H9 (cell line): ENCODE measurements at places on chromosomes 3 and 15. TPM values are rescaled to one million over a fixed set of nuclear protein-coding genes. Genes with fewer than 3 reads are reported as not detected.

Gene CILP
- 0.04 TPM in 1 of 2 replicates, not detected in the other for total RNA-seq

DNA sequence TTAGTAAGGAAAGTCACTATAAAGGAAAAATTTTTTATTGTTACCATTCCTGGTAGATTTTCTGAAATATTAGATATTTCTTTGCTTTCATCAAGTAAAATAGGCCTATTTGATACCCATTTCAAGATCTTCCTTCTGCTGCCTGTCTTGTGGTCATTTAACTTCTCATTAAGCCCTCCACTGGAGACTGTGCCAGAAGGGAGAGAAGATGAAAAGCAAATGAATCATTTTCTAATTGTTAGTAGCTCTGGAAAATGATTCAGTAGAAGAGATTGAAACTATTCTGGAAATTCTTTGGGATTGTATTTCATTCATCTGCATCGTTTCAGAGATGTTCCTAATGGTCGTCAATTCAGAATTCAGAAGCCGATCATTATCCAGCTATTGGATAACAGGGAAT is 3.2 kb downstream of the KCTD6 start:
- DNase-seq: no peak
- peaks cover 14% of the 10 kb centered on the region for H3K36me3 ChIP-seq
- no peak overlapping the region for H3K27ac ChIP-seq
- H3K4me1 ChIP-seq: peaks cover 10% of the 10 kb centered on the region

Gene SLITRK3
- total RNA-seq: 0.48 and 0.50 TPM in 2 replicates

DNA sequence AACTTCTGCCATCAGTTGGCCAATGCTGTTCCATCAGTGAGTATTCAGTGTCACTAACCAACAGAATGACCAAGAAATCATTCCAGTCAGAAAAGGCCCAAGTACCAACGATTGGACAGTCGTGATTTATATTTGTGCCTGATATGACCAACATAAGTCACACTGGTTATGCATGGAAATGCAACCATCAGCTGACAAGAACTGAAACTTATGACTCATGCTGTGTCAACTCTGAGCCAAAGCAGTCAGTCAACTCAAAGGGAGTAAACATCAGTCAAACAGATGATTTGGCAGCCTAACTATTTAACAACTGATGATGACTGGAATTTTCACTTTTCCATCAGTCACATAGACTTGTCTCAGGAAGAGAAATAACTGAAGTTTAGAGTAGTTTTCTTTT is 142.4 kb downstream of the ANXA2 start:
- no peak overlapping the region for H3K27ac ChIP-seq
- no peak for DNase-seq
- no peak overlapping the region for H3K4me3 ChIP-seq

Gene TMEM158
- total RNA-seq: 29.1 and 30.3 TPM in 2 replicates

Gene CYP8B1
- not detected in 2 replicates for total RNA-seq

DNA sequence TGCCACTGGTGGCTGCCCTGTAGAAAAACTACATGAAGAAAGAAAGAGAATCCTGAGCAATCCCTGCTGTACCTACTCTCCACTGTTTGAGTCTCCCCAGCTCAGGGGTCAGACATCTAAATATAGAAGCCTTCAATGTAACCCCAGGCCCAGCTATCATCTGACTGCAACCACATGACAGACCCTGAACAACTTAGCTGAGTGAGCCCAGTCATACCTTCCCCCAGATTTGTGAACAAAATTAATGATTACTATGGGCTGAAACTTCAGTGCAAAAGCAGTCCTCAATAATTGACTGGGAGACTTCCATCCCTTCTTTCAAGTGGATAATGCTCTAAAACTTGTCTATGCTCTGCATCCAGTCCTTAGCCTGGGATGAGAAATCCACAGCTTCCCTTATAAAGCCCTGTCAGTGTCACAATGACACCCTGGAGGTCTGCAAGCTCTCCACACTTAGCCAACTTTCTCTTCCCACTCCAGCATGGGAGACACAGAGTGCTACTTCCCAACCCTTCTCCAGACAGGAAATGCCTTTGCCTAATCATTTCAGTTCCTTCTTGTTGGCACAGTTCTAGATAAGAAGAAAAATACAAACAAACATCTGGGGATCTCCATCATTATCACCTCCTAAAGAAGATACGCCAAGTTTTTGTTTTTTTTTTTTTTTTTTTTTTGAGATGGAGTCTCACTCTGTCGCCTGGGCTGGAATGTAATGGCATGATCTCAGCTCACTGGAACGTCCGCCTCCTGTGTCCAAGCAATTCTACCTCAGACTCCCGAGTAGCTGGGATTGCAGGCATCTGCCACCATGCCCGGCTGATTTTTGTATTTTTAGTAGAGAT is 198.5 kb upstream of the GADL1 start:
- DNase-seq: no peak
- H3K27ac ChIP-seq: no peak overlapping the region
- H3K4me1 ChIP-seq: no peaks in the 10 kb centered on the region; the same call in 1 of the 2 replicates
- no peaks in the 10 kb centered on the region for H3K36me3 ChIP-seq
- H3K4me3 ChIP-seq: no peak overlapping the region

GRCh38 chr3:5929027-5929426 is 741.5 kb downstream of the EDEM1 start:
- DNase-seq: peak; percentile 26
- H3K4me3 ChIP-seq: no peak overlapping the region
- no peaks in the 10 kb centered on the region for H3K36me3 ChIP-seq
- no peaks in the 10 kb centered on the region for H3K4me1 ChIP-seq
- H3K27me3 ChIP-seq: no peaks in the 10 kb centered on the region

DNA sequence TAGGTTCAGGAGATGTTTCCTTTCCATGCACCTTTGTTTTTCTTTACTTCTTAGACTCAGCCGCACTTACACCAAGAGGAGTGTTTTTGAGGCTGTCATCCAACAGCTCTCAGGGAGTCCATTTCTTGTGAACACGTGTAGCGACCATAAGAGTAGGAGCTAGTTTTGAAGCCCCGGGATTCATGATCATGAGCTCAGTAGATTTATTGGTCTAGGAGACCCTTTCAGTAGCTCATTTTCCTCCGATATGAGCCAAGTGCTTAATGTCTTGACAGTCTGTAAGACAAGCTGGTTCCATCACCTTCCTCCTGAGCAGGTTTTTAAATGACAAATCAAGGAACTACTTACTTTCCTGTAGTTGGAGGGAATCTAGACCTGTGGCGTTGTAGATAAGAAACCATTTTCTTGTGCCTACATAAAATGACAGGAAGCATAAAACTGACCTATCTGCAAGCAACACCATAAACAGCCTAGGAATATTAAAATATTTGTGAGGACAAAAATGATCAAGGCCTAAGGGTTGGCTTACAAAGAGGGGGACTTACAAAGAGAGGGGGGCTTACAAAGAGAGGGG is 172.6 kb upstream of the BHLHE40 start:
- no peak overlapping the region for H3K4me3 ChIP-seq
- no peak overlapping the region for H3K27ac ChIP-seq
- no peaks in the 10 kb centered on the region for H3K27me3 ChIP-seq
- no peaks in the 10 kb centered on the region; the same call in 2 of the 3 replicates for H3K36me3 ChIP-seq

Gene TMCO5A
- not detected in 2 replicates for total RNA-seq

Gene TMEM212
- total RNA-seq: not detected in 2 replicates

GRCh38 chr15:81633889-81634288 is 259.9 kb upstream of the TMC3 start:
- no peaks in the 10 kb centered on the region for H3K4me1 ChIP-seq
- H3K36me3 ChIP-seq: peaks cover 2% of the 10 kb centered on the region
- no peak for DNase-seq
- no peak overlapping the region for H3K27ac ChIP-seq
- no peak overlapping the region for H3K4me3 ChIP-seq

DNA sequence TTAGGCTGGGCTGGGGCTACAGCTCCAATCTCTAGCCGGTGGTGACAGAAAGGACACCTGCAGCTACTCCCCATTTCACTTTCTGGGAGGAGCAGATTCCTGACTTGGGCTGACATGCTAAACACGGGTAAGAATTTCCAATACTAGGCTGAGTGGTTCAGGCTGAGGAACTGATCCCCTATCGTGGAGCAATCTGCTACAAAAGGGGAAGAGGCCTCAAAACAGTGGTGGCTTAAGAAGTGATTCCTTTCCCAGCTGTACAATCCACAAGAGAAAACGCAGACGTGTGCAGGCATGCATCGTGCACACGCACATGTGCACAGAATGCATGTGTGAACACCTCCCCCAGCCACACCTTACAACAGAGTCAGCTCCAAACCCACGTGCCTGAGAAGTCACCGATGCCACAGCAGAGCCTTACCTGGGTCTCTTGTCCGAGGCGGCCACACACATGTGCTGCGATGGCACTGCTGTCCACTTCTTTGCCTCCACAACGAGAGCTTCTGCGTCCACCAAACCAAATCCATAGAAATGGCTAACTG is 86.7 kb upstream of the SNRPA1 start:
- no peaks in the 10 kb centered on the region for H3K36me3 ChIP-seq
- DNase-seq: no peak
- H3K27ac ChIP-seq: no peak overlapping the region
- H3K4me3 ChIP-seq: no peak overlapping the region
- H3K4me1 ChIP-seq: no peaks in the 10 kb centered on the region

Gene GOLGA6L10
- 2.0 TPM in 2 replicates for total RNA-seq
